ENCODE measurements at places on chromosomes 12 and 14.
A peak's percentile ranks its signal among the peaks of the same experiment; 100 is the strongest.

- DNase-seq: no peak
Observed at GRCh38 chr14:96486705-96487104, 15.5 kb upstream of the PAPOLA start.

DNA sequence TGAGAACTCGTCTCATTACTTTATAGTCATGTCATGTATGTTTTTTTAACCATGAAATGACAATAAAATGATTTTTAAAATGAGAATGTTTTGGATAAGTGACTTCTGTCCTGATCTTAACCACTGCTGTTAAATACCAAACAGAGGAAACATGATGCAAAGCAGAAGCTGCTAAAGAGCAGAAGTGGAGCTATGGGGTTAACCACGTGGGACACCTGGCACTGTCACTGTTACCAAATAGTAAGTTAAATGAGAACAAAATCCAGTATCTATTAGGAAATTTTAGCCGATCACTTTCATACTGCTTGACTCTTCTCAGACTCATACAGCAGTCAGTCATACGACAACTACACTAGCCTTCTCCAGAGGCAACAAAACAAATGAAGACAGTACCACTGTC, 82.4 kb downstream of the SCAF11 start:
- no peak for DNase-seq

DNA sequence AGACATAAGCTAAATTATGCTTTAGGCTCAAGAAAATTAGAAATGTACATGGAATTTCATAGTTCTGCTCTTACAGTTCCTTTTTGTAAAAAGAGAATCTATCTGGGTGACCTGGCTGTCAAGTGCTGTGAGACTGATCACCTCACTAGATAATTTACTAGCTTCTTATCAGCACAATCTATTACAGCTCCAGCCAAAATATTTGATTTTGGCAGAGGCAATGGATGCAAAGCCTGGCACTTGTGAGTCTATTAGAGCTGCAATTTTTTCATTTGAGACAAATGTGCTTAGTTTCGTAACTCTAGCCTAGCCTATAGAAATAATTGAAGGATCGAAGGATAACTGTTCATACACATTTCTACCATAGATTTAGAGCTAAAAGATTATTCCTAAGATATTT, 927.5 kb downstream of the SLC6A15 start:
- DNase-seq: no peak

GRCh38 chr12:2173971-2174370, 121.2 kb downstream of the CACNA1C start:
- no peak for DNase-seq

DNA sequence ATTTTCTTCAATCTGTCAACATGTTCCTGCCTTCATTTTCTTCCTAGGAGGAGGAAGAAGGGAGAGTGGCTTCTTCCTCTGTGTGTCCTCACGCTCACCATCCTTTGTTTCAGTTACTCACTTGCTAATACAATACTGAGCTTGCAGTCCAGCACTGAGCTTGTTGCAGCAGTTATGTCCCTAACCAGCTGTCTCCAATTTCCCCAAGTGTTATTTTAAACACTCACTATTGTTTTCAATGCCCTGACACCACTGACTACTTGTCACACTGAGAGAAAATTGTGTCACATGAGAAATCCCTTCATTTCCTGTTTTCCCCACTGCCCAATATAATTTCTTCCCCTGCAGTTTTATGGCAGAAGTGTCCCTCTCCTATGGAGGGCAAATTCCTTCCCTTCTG, 53.4 kb downstream of the HSD17B6 start:
- no peak for DNase-seq

GRCh38 chr14:98591161-98591560, 680.8 kb downstream of the BCL11B start:
- no peak for DNase-seq

DNA sequence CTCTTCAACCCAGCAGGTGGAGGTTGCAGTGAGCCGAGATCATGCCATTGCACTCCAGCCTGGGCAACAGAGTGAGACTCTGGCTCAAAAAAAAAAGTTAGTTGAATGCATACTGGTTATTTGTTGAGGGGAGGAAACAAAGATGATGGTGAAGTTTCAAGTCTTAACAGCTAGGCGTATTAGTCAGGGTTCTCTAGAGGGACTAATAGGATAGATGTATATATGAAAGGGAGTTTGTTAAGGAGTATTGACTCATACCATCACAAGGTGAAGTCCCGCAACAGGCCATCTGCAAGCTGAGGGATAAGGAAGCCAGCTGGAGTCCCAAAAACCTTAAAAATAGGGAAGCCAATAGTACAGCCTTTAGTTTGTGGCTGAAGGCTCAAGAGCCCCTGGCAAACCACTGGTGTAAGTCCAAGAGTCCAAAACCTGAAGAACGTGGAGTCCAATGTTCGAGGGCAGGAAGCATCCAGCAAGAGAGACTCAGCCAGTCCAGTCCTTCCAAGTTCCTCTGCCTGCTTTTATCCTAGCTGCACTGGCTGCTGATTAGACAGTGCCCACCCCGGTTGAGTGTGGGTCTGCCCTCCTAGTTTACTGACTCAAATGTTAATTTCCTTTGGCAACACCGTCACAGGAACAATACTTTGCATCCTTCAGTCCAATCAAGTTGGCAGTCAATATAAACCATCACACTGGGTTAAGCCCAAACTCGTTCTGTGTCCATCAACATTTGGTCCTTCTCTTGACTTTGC, 26.1 kb upstream of the PKP2 start:
- no peak for DNase-seq

DNA sequence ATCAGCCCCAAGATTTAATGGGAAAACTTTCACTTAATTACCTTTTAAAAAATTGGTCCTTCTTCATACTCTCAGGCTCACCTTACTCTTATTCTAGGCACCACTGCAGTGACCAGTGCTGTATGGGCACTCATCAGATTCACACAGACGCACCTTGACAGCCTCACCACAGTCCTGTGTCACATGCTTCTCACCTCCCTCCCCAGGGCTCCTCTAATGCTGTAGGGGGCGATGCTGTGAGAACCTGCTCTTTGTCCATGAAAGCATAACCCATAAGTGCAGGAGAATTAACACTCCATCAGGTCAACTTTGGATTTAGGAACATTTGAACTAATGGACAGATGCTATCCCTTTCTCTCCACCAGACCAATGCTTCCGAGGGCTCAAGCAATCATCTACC, 13.9 kb upstream of the PPP4R3A start:
- DNase-seq: no peak

DNA sequence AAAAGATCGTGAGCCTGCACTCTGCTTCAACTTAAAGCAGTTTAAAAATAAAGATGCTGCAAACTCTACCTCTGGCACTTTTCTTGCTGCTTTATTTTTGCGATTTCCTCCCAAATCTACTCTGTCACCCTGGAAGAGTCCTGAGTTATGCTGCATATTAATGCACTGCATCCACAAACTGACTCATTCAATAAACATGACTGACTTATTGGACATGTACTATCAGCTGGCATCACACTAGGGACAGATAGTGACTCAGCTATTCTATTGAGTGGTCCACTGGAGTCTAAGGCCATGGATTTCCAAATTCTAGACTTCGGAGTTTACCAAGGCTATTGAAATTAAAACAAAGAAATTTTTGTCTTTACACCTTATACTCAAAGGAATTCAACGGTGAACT, 90.7 kb upstream of the PTPRR start:
- no peak for DNase-seq

GRCh38 chr12:537772-538171, 78.0 kb downstream of the B4GALNT3 start:
- DNase-seq: peak; percentile 98

DNA sequence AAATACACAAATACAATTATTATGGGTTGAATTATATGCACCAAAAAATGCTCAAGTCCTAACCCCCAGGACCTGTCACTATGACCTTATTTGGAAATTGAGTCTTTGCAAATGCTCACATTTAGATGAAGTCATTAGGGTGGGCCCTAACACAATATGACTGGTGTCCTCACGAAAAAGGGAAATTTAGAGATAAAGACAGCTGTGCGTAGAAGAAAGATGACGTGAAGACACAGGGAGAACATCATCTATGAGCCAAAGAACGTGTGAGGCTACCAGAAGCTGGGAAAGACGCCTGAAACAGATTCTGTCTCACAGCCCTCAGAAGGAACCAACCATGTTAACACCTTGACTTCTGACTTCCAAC, 259.2 kb downstream of the EMP1 start:
- DNase-seq: no peak

- no peak for DNase-seq
Observed at GRCh38 chr12:130615861-130616345, 100.2 kb downstream of the RIMBP2 start.

GRCh38 chr14:55756078-55756477, 176.1 kb downstream of the KTN1 start:
- no peak for DNase-seq
